ENCODE measurements at places on chromosomes 6 and 20. TPM values are rescaled to one million over a fixed set of nuclear protein-coding genes. Genes with fewer than 3 reads are reported as not detected.

- DNase-seq, result no peak
These were observed 142.2 kb downstream of the MBOAT1 start for GRCh38 chr6:20070047-20070446.

DNA sequence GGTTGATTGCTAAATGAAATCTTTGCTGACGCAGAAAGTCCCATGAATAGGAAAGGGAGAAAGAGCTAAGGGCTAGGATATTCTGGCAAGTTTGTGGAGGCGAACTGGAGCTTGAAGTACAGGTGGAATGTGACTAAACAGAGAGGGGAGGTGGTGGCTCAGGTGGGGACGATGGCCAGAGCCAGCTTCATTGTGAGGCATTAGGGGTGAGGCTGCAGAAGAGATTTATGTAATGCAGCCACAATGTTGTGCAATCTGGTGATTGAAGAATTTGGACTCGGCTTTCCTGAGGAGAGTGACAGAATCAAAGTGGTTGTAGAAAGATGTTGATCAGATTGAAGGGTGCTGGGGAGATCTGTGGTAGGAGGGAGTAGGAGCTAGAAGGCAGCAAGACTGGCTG, 42.9 kb upstream of the SPACA1 start:
- no peak for DNase-seq

DNA sequence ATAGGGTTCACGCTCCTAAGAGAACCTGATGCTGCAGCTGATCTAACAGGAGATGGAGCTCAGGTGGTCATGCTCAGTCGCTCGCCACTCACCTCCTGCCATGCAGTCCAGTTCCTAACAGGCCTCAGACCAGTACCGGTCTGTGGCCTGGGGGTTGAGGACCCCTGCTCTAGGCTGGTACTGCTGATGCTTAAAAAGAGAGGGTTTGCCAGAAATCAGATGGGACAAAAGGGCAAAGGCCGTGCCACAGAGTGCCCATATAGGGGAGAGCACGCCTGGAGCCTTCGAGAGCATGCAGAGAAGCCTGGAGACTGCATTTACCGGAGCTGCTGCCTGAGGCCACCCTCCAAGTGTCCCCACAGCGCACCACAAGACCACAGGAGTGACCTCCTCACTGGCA, 75.5 kb downstream of the PTPN1 start:
- no peak for DNase-seq

GRCh38 chr6:97207383-97207782, 75.6 kb downstream of the MMS22L start:
- no peak for DNase-seq

DNA sequence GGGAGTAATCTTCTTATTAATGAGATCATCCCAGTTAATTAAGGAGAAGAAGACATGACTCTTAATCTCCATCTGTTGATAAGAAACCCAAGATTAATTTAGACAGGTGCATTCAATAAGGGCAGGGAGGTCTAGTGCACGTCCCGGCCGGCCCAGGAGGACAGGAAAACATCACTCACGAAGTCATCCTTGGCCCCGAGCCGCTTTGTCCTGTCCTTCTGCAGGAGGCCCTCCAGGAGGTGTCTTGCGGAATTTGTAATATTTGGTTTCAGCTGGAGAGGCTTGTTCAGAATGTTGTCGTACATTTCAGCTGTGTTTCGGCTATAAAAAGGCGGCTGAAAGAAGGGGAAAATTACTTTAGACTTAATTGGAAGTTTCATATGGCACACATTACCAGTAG, 118.4 kb upstream of the SLC2A12 start:
- DNase-seq, result no peak

- no peak for DNase-seq
These were observed 98.9 kb downstream of the FAM120B start for GRCh38 chr6:170405311-170405975.

DNA sequence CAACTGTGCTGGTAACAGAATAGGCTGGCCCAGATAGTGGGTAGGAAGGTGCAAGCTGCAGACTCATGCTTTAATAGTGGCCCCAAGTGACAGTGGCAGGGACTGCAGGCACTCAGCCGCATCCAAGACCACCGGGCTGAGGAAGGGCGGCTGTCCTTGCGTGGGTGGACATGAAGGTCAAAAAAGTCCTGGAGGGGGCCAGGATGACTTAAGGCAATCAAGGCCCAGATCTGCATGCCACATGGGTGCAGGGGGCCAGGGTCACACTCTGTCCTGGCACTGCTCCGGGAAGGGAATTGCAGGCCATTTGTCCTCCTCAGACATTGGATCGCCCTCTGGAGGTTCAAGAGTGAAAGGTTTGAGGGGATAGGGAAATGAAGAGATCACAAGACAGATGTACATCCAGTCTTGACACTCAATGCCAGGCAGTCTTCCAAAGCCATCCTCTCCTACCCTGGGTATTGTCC, 10.4 kb upstream of the VNN2 start:
- peak; percentile 59 for DNase-seq

DNA sequence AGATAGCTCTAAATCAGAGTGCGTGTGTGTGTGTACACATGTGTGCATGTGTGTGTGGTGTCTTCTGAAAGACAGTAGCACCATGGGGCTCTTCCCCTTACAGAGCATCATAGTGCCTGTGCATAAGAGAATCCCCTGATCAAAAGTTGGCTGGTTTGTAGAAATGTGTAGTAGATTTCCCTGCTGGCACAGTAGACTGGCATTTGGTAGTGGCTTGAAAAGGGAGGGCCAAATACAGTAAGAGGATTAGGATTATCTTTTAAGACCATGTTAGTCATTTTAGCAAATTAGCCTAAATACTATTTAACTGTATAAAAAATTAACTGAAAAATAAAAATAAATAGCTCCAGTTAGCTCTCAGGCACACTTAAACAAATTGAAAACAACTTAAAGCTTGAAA, 112.6 kb downstream of the B3GAT2 start:
- no peak for DNase-seq

GRCh38 chr6:504446-504980, 113.0 kb downstream of the IRF4 start:
- no peak for DNase-seq

- no peak for DNase-seq
These were observed 372.0 kb downstream of the PREX1 start for GRCh38 chr20:48455651-48456365.

- DNase-seq, result no peak
These were observed 6.9 kb downstream of the NOTCH4 start for GRCh38 chr6:32216998-32217397.

DNA sequence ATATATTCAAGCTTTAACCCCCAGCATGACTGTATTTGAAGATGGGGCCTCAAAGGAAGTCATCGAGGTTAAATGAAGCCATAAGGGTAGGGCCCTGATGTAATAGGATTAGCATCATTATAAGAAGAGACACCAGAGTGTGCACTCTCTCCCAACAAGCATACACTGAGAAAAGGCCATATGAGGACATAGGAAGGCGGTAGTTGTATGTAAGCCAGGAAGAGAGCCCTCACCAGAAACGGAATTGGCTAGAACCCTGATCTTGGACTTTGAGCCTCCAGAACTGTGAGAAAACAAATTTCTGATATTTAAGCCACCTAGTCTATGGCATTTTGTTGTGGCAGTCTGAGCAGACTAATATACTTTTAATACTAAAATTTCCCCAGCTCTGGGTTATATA, 150.1 kb upstream of the STXBP5 start:
- DNase-seq, result no peak

GRCh38 chr6:150430815-150431214, 62.0 kb downstream of the IYD start:
- DNase-seq, result no peak

DNA sequence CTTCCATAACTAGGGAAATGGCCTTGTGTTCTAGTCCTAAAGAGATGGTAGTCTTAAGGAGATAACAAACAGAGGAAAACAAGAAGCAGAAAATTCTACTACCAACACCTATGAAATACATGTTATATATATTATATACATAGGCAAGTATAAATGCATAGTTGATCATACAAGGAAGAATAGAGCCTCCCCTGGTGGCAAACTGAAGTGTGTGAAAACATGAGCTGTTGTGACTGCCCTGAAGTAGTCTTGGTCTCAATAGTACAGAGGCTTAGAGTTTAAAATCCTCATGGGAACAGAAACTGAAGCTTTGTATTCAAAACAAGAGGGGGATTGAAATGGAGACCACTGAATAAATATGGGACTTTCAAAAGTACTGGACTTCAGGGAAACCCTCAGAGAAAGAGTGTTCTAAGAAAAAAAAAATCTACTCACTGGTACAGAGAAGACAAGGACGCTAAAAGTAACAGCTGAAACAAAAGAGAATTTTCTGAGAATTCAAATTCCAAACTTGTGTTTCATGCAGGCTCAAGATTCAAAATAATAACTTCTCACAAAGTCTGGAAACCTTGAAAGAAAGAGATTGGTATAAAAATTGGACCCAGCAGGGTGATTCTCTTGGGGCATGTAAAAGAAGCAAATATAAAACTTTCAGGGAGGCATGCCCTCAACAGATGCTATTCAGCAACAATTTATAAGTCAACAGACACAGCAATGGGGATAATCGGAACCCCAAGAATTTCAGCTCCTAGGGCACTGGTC, 59.7 kb upstream of the SAMD3 start:
- peak; percentile 12 for DNase-seq

- no peak for DNase-seq
These were observed 101.9 kb downstream of the CDH26 start for GRCh38 chr20:60060006-60060557.

- no peak for DNase-seq
These were observed 23.7 kb upstream of the SIRT5 start for GRCh38 chr6:13550656-13551055.

DNA sequence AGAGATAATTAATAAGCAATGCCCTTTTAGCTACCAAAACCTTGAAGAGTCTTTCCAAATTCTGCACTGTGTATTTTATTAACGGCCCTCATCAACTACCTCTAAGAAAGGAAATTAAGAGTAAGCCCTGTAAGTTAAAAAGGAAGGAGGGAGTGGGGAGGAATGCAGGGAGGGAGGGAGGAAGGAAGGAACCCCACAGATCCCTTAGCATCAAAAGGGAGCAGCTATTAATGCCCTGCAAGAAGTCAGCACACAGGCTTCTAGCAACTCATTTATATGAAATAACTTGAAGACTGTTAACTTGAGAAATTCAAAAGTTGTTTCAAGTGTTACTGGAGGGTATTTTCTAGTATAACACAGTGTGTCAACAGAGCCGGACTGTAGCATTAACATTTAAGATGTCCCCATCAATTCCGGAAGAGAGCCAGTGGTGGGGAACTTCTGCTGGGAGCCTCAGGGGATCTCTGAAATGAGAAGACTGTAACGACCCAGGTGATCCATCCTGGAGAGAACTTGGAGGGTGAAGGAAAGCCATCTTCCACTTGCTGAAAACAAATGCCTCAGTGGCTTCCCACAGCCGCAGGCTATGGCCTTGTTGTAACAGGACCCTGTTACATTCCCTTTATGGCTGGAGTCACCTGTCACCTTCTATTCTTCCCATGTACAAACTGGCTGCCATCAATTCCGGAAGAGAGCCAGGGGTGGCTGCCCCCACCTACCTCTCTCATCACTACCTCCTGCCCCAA, 33.2 kb downstream of the SLC22A23 start:
- no peak for DNase-seq

DNA sequence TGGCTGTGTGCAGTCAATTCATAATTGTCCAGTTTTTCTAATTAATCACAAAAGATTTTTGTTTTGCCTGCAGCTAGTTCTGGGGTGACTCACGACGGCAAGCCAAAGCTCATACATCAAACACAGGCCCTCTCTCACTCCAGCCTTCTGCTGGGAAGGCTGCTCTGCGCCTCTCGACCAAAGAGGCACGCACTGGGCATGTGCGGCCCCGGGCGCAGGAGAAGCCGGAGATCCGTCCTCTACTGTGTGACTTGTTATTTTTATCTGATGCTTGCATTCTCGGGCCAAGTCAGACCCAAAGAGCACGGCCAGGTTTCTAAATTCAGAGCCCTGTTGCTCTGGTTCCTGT, 98.5 kb downstream of the TFAP2A start:
- no peak for DNase-seq

- DNase-seq, result no peak
These were observed 9.4 kb downstream of the FNDC11 start for GRCh38 chr20:63563225-63563935.

DNA sequence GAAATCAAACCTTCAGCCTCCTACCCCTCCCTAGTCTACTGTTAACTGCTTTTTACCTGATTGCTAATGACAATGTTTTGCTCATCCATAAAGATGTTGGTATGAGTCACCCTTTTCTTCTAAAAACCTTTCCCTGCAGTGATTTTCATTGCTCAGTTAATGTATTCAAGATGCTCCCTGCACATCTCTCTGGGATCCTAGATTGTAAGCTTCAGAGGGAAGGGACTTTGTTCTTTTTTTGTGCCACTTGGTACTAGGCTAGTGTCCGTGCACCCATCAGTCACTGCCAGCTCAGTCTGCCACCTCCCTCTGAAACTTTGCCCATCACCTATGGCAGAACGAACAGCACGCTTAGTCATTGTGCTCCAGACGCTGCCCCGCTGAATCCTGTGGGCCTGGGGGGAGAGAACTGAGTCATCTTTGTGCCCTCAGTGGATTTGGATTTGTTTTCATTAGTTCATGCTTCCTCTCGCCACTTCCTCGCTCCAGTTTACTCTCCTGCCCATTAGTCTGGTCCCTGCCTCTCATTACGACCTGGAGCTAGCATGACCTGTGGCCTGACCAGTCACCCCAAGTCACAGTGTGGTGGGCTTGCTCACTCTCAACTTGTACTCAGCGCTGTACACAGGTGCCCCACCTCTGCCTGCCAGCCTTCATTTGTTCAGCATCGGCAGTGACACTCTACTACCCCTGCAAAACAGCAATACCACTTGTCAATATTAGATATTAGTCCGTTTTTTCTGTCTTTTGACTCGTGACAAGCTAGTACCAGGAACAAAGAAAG, 78.0 kb upstream of the TMEM181 start:
- DNase-seq, result no peak

GRCh38 chr6:132380358-132381029, 20.8 kb downstream of the MOXD1 start:
- DNase-seq, result no peak

The PRR18 gene
- 0.13 TPM for total RNA-seq

The DDX43 gene
- not detected for total RNA-seq

The CGA gene
- total RNA-seq, result not detected

The BEND3 gene
- total RNA-seq, result 13.1 TPM

The GHRH gene
- not detected for total RNA-seq

The PRKN gene
- total RNA-seq, result 1.3 TPM

The C6orf118 gene
- total RNA-seq, result not detected

The TDRD6 gene
- 4.5 TPM for total RNA-seq

The TMC2 gene
- total RNA-seq, result not detected

The TRIM15 gene
- not detected for total RNA-seq

The ZKSCAN8 gene
- 25.1 TPM for total RNA-seq

The NDRG3 gene
- total RNA-seq, result 25.0 TPM

The EYA2 gene
- not detected for total RNA-seq

The PSORS1C2 gene
- total RNA-seq, result not detected

The BPIFB1 gene
- not detected for total RNA-seq

The RAB44 gene
- not detected for total RNA-seq
